ENCODE measurements at places on chromosomes 11 and 22.

DNA sequence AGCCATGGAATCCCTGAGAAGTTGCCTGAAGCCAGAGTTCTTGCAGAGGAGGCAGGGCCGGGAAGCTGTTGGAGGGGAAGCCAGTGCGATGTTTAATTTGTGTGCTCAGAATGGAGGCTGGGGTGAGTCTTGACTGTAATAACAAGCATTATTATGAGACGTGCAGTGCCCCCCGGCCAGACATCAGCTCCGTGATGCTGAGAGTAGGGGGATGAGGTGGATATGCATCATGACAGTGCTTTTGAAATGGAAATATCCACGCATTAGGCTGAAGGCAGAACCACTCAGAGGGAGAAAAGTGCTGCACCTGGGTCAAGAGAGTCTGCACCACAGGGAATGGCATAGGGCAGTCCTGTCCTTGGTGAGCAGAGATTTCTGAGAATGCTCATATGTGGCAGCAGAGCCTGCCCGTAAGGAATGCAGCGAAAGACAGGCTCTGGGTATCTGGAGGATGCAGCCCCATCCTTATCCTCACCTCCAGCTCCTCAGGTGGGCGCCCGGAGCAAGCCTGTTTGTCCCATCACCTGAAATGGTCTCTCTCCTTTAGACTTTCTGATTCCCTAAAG is 37.6 kb upstream of the SEZ6L start:
- DNase-seq = no peak

DNA sequence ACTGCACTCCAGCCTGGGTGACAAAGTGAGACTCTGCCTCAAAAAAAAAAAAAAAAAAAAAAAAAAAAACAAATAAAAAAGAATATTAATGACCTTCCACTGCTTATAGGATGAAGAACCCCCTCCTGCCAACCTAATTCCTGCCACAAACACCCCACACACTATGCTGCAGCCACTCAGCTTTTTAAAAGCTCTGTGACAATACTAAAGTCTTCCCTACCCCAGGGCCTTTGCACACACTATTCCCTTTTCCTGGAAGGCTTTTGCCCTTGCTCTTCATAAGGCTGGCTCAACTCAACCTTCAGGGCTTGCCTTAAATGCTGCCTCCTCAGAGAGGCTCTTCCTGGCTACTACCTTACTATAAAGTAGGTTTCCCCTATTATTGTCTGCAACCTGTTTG is 10.8 kb upstream of the KCNJ11 start:
- DNase-seq = no peak

DNA sequence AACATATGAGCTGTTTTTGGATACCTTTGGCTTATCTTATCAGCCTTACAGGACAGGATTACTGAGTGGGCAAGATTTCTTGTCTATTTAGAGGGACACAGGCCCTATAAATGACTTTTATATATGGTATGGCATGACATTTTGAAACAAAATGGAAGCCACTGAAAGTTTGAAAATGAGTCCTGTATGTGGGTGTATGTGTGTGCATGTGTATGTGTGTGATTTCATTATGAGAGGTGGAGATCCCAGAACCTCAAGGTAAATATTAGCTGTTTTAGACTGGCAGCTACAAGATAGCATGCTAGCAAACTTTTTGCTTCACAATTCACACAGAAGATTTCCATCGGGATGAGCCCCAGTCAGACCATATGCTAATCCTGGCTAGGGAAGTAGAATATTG is 970.5 kb upstream of the CCDC90B start:
- no peak for DNase-seq

- no peak for DNase-seq
Measured at GRCh38 chr11:92866679-92867282, 102.7 kb upstream of the MTNR1B start.

- DNase-seq = no peak
Measured at GRCh38 chr22:36182857-36183256, 18.8 kb downstream of the APOL4 start.

- no peak for DNase-seq
Measured at GRCh38 chr11:7278314-7278917, 26.7 kb downstream of the SYT9 start.

GRCh38 chr11:129645943-129646342 is 169.7 kb upstream of the TMEM45B start:
- DNase-seq = no peak

GRCh38 chr11:44443836-44444769 is 121.4 kb upstream of the CD82 start:
- DNase-seq = no peak

DNA sequence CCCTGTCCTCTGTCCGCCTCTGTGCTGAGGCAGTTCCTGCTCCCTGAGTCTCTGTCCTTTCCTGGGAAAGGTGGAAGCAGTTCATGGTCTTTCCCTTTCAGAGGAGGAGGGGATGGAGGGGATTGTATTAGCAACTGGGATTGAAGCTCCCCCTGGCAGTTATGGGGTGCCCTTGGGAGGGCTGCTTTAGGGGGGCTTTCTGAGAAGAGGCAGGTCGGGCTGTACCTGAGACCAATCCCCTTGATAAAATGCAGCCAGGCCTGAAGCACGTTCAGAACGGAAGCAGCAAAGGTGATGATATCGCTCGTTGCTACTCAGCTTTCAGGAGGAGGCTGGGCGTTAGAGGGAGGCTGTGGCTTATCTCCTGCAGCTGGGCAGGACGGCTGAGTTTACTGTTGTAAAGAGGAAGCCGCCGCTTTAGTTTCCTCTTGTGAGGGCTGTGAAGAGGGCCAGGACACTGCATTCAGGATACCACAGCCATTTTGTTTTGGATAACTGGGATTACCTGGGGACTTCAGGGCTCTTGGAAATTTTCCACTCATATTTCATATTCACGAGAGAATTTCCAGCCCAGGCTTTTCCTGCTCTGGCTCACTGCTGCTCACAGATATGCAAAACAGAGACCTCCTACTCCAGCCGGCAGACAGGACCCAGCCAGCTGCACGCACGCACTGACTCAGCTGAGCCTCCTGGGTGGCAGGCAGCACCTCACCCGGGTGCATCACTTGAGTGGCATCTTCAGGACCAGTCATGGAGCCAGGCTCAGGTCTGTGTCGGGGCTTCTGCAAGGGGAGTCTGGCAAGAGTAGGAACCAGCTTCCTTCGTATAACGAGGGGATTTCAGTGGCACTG is 798 bp downstream of the AMPD3 start:
- DNase-seq = peak; percentile 57

All from gastrocnemius medialis (tissue), 4 donors.